Activated CD4-positive, alpha-beta T cell treated with anti-CD3 and anti-CD28 coated beads for 36 hours (primary cell): ENCODE measurements at places on chromosomes 5 and 9. TPM values are rescaled to one million over a fixed set of nuclear protein-coding genes. Genes with fewer than 3 reads are reported as not detected.

ADGRD2 gene
- not detected for total RNA-seq

IFNB1 gene
- total RNA-seq = 2.2 TPM

GARNL3 gene
- 3.4 TPM for total RNA-seq

PRRX2 gene
- 0.57 TPM for total RNA-seq

CCL27 gene
- 0.23 TPM for total RNA-seq

OBP2B gene
- not detected for total RNA-seq

PTGER4 gene
- total RNA-seq = 71.7 TPM

RANBP3L gene
- 0.16 TPM for total RNA-seq

BTNL3 gene
- total RNA-seq = not detected

FCHO2 gene
- 0.86 TPM for total RNA-seq

DNA sequence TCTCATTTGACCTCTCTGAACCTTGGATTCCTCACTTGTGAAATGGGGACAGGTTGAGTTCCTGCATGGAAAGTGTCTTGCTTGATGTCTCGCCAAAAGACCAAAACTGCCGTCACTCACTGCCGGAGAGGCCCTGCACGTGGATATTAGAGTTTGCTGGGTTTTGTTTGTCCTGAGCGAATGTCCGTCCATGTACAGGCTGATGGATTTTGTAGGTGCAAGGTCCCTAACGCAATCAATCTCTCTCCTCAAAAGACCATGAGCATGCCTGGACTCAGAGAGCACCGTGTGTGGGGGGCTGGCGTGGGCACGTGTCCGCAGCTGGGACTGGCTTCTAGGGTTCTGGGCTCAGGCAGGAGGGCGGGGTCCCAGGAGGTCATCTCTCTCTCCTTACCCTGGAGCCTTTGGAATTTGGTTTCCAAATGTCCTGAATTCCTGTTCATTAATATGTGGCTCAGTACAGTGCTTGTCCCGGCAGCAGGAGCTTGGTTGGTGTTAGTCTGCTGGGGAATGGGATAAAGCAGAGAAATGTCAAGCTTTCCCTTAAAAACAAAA lies 146.0 kb upstream of the IER5L start:
- no peaks in the 10 kb centered on the region for H3K36me3 ChIP-seq
- H3K27ac ChIP-seq = no peak overlapping the region
- H3K4me1 ChIP-seq = peaks cover 38% of the 10 kb centered on the region

GRCh38 chr9:129337336-129338140 lies 159.5 kb upstream of the IER5L start:
- H3K27me3 ChIP-seq = peaks cover 4% of the 10 kb centered on the region
- H3K27ac ChIP-seq = no peak overlapping the region
- no peak for DNase-seq
- H3K4me3 ChIP-seq = no peak overlapping the region
- peaks cover 33% of the 10 kb centered on the region for H3K4me1 ChIP-seq
- H3K36me3 ChIP-seq = no peaks in the 10 kb centered on the region

- H3K27ac ChIP-seq = no peak overlapping the region
- no peak overlapping the region for H3K4me3 ChIP-seq
- DNase-seq = no peak
These were observed 568.7 kb upstream of the ADAMTS16 start for GRCh38 chr5:4571248-4571948.

DNA sequence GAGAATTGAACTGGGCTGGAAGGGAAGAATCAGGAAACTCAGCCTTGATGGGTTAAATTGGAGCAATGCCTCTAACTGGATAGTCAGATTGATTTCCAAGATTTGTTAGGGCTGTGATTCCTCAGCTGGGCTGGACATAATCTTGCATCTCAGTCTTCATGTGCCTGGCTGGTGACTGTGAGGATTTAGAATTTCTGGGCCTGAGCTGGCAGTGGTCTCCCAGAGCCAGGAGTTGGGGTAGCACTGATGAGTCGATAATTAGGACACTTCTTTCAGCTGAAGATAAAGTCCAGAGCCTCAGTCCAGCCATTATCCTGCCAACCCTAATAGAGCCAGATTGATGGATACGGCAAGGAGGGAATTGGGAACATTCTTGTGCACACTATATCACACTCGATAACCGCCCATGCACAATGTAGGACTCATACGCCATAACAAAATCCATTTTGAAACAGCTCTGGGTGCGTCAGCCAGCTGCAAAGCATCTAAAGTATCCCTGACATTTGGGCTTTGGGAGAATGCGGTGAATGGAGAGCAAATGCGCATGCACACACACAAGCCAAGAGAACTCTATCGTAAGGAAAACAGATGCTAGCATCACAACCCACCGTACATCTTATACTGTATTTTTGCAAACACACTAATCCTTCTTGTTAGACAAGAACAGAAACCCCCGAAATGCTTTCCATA lies 405.1 kb upstream of the KLF4 start:
- no peak overlapping the region for H3K27ac ChIP-seq
- no peaks in the 10 kb centered on the region for H3K27me3 ChIP-seq
- H3K36me3 ChIP-seq = no peaks in the 10 kb centered on the region
- no peaks in the 10 kb centered on the region for H3K4me1 ChIP-seq

- H3K36me3 ChIP-seq = no peaks in the 10 kb centered on the region
- no peak overlapping the region for H3K27ac ChIP-seq
- H3K4me1 ChIP-seq = no peaks in the 10 kb centered on the region
- no peak overlapping the region for H3K4me3 ChIP-seq
These were observed 597.3 kb upstream of the DAB2 start for GRCh38 chr5:40022057-40022456.

DNA sequence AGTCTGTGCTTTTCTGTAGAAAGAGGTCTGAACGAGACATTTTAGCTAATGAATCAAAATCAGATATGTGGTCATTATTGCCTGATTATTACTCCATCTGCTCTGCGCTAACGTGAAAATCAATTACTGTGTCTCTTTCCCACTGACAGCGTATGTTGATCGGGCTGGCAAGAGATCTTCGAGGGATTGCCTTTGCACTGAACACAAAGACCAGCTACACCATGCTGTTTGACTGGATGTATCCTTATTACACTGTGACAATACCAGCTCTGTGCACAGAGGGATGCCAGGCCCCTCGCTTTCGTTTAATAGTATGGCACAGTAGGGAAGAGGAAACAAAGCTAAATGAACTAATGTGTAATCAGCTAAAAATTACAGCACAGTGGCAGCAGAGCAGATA lies 103.7 kb upstream of the TLX3 start:
- H3K4me3 ChIP-seq = no peak overlapping the region
- H3K4me1 ChIP-seq = no peaks in the 10 kb centered on the region
- peaks cover 8% of the 10 kb centered on the region for H3K27me3 ChIP-seq
- no peak overlapping the region for H3K27ac ChIP-seq

DNA sequence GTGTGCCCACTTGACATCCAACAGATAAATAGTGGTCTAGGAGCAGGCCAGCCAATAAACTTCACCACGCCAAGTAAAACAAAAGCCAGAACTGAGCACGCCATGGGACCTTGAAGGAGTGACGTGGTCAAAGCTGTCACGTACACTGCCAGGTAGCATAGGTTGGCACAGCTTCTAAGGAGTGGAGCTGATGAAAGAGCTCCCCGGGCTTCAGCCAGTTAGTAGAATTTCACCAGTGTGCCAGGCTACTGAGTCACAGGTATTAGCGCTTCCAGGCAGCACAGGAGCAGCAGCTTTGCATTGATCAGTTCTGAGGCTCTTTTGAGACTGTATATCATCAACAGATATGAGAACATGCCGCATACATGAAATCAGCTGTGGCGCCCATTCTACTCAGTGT lies 19.4 kb downstream of the VLDLR start:
- H3K4me3 ChIP-seq = no peak overlapping the region
- H3K27ac ChIP-seq = no peak overlapping the region
- H3K4me1 ChIP-seq = peaks cover 9% of the 10 kb centered on the region
- peaks cover 1% of the 10 kb centered on the region for H3K27me3 ChIP-seq
- DNase-seq = no peak
- peaks cover 30% of the 10 kb centered on the region for H3K36me3 ChIP-seq

GRCh38 chr5:30930736-30931135 lies 262.8 kb upstream of the CDH6 start:
- H3K4me1 ChIP-seq = no peaks in the 10 kb centered on the region
- H3K36me3 ChIP-seq = no peaks in the 10 kb centered on the region
- H3K4me3 ChIP-seq = no peak overlapping the region
- H3K27ac ChIP-seq = no peak overlapping the region
- H3K27me3 ChIP-seq = no peaks in the 10 kb centered on the region

- H3K4me1 ChIP-seq = no peaks in the 10 kb centered on the region
- DNase-seq = no peak
- no peak overlapping the region for H3K4me3 ChIP-seq
- no peaks in the 10 kb centered on the region for H3K36me3 ChIP-seq
These were observed 2084.5 kb upstream of the C9orf72 start for GRCh38 chr9:29657821-29658220.

- no peak for DNase-seq
- no peak overlapping the region for H3K27ac ChIP-seq
- H3K27me3 ChIP-seq = peaks cover 8% of the 10 kb centered on the region
- peaks cover 5% of the 10 kb centered on the region for H3K36me3 ChIP-seq
- H3K4me3 ChIP-seq = no peak overlapping the region
- H3K4me1 ChIP-seq = peaks cover 12% of the 10 kb centered on the region
These were observed 2.2 kb upstream of the LCN6 start for GRCh38 chr9:136750526-136750925.

DNA sequence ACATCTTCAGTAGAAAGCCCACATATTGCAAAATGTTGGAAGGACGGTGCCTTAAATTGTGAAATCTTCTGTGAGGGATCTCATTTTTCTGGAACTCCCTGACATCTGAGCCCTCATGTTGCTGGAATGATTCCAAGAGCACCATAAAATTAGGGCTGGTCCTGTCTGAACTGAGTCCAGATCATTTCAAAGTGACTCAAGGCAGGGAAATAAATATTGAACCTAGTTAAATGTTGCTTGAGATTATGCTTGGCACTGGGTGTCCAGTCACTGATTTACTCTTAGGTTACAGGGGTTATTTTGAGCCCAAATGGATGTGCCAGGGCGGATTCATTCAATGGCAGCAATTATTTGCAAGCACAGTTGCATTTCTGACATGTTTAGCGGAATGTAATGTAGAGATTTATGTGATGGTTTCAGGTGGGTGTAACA lies 437.0 kb downstream of the PIK3R1 start:
- no peaks in the 10 kb centered on the region for H3K36me3 ChIP-seq
- no peak overlapping the region for H3K4me3 ChIP-seq
- H3K27ac ChIP-seq = no peak overlapping the region
- DNase-seq = no peak

- DNase-seq = no peak
- H3K4me1 ChIP-seq = peaks cover 19% of the 10 kb centered on the region
- H3K27me3 ChIP-seq = no peaks in the 10 kb centered on the region
- no peak overlapping the region for H3K4me3 ChIP-seq
These were observed 57.1 kb downstream of the RETREG1 start for GRCh38 chr5:16559702-16560101.

DNA sequence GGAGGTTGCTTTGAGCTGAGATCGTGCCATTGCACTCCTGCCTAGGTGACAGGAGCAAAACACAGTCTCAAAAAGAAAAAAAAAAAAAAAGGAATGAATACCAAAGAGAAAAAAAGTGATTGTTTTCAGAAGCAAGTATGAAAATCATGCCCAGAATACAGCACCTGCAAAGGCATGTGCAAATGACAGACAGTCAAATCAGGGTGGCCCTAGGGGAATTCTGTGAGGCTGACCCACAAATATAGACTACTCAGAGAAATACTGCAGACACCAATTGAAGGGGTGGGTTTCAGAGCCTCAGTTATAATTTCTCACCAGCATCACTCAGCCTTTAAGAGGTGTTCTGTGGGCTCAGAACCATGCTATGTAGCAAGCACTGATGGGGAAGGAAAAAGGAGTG lies 28.6 kb downstream of the DCAF12 start:
- no peak for DNase-seq
- no peak overlapping the region for H3K27ac ChIP-seq
- H3K4me1 ChIP-seq = peaks cover 4% of the 10 kb centered on the region

DNA sequence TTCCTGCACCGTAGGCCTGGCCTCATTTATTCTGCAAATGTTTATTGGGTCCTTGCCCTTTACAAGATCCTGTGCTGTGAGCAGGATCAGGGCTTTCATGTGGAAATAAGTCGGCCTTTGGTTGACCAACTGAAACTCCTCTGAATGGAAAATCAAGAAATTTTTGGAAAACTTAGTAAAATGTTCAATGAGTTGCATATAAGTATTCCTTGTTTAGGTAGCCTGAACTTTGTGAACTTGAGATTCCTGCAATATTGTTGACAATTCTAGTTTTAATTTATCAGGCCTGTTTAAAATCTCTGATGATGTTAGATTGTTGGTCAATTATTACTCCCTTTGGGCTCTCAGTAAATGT lies 1.1 kb downstream of the MAML1 start:
- peak overlapping the region; percentile 94 for H3K27ac ChIP-seq

DNA sequence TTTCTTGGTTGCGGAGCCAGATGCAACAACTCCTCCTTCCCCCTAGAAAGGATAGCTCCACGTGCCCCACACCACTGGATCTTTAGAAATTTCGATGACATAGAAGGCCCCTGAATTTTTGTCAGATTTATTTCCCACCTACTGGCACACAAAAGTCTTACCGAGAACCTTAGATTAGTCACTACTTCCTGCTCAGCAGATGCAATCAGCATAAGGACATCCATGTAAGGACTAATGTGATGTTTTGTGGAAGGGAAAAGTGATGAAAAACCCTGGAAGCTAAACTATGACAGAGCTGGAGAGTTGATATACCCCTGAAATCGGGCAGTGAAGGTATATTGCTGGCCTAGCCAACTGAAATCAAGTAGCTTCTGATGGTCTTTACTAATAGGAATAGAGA lies 125.5 kb upstream of the NFIL3 start:
- DNase-seq = no peak
- no peaks in the 10 kb centered on the region for H3K36me3 ChIP-seq
- no peak overlapping the region for H3K27ac ChIP-seq
- no peaks in the 10 kb centered on the region for H3K4me1 ChIP-seq
- no peak overlapping the region for H3K4me3 ChIP-seq

- no peak overlapping the region for H3K27ac ChIP-seq
- no peaks in the 10 kb centered on the region for H3K27me3 ChIP-seq
- no peaks in the 10 kb centered on the region for H3K36me3 ChIP-seq
- H3K4me1 ChIP-seq = no peaks in the 10 kb centered on the region
- no peak overlapping the region for H3K4me3 ChIP-seq
These were observed 88.7 kb downstream of the ANKRD33B start for GRCh38 chr5:10652606-10653005.
